ENCODE measurements at places on chromosomes 6 and 20.

DNA sequence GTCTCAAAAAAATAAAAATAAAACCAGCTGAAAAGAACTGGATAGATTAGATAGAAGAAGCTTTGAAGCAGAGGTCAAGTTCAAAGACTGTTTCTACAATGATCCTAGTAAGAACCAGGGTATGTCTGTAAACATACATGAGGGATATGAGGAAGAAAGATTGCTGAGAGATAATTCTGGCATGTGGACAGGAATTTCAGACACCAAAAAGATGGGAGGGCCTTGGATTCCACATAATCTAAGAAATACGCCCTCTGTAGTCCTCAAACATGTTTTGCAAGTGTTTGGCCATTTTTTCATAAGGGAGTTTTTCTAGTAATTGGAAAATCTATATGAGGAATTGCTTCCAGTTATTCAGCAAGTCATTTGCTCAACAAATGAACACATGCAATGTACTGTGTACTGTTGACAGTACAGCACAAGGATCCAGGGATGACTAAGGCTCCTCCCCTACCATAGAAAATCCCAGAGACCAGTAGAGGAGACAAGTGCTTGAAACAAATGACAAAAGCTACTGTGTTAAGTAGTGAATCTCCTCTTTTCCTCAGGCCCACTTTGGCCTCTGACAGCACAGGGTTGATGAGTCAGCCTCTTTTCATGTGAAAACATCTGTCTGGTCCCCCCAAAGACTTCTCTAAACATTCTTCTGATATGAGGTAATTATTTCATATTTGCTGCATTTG lies 795.9 kb downstream of the MAFB start:
- DNase-seq, result no peak

DNA sequence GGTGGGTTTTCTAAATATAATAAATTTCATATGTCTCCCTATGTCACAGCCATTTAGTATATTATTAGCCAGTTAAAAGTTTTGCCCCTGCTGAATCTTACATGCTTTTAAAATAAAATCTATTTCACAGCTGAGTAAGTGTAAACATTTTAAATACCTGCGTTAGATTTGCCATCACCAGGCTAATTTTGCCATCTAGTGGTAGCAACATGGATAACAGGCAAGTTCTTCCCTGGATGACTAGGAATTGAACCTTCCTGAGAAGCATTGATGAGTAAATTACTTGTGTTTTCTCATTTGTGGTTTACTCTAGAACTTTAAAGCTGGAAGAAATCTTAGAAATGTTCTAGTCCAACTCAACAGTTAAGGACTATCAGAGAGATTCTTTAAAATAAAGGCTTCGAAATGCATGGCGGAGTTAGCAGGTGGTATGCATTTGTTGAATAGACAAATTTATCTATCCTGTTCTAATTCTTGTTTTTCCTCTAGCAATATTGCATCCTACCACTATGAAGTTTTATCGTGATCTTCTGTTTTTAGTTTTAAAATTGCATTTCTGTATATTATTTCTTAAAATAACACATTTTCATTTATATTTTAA lies 2.6 kb downstream of the PRSS35 start:
- DNase-seq, result peak; percentile 49

DNA sequence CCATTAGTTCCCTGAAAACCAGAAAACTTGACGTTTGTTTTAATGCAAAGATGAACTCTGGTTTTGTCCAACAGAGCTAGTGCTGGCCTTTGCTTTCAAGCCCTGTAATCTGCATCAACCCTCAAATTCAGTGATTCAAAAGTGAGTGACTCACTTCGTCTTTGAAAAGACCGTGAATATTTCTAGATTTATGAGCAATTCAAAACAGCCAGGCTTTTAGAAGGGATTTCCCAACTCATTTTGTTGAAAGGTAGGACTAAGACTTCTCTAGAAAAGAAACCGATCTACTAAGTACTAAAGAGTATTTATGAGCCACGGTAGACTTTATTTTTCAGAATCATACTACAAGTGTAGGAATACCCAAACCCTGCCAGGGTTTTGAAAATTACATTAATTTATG lies 121.5 kb downstream of the UST start:
- no peak for DNase-seq

GRCh38 chr20:59576216-59576953 lies 28.0 kb upstream of the PHACTR3 start:
- no peak for DNase-seq

- no peak for DNase-seq
These were observed 139.3 kb downstream of the CD164 start for GRCh38 chr6:109242925-109243324.

DNA sequence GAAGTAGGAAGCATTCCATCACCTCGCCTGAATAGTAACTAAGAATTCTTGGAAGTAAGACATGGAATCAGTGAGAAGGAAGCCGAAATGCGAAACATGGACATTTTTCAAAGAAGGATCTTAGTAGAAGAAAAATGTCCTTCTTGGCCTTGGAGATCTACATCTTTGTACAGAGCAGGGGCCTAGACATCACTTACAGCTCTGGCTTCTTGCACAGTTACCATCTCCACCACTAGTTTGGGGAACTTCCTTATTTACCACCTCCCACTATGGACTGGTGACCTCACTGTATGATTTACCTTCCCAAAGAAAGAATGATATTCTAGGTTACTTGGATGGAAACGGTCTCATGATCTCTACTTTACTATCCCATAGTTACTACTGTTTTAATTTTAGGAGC lies 15.7 kb downstream of the CASS4 start:
- DNase-seq, result no peak

- peak; percentile 69 for DNase-seq
These were observed 45.2 kb upstream of the LY86 start for GRCh38 chr6:6543181-6543879.

DNA sequence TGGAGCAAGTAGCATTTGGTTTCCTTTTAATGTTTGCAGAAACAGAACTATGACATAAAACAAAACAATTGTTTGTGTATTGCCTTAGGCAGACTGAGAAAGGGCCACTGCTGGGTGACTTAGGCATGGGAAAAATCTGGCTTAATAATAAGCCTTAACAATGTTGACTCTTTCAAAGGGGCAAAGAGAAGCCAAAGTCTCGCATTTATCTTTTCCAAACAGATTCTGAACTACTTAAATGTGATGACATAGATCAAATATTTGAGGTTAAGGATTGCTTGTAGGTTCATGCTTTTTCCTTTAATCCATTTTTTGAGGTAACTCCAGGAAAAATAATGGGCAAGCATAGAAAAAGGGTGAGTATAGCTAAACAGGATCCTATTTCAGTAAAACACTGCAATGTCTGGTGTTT lies 39.6 kb downstream of the ADAT2 start:
- no peak for DNase-seq

DNA sequence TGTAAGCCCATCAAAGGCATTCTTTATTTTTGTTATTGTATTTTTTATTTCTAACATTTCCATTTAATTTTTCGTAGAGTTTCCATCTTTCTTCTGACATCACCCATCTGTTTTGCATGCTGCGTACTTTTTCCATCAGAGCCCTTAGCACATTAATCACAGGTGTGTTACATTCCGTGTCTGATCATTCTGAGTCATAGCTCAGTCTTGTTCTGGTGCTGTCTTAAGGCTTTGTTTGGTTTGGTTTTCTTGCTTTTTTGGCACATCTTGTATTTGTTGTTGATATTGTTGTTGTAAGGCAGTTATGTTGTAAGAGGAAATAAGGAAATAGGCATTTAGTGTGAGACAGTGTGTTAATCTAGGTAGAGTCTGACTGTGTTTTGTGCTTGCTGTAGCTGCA lies 214.6 kb upstream of the CDH4 start:
- no peak for DNase-seq

GRCh38 chr6:36075656-36076055 lies 48.0 kb downstream of the MAPK14 start:
- DNase-seq, result no peak

DNA sequence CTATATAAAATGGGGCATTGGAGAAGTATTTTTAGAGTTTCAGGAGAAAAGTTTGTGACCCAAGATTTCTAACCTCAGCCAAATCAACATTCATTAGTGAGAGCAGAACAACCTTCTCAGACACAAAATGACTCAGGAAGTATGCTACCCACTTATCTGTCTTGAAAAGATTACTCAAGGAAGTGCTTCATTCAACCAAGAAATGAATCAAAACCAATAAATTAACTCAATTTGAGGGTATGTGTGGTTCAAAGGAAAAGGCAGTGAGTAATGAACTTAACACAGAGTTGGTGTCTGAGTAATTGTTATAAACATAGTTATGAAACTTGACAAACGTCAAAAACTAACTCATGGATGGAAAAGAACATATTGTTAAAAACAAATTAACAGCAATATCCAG lies 227.6 kb downstream of the HAO1 start:
- DNase-seq, result no peak

- no peak for DNase-seq
These were observed 4.1 kb upstream of the IFT52 start for GRCh38 chr20:43586641-43587040.

DNA sequence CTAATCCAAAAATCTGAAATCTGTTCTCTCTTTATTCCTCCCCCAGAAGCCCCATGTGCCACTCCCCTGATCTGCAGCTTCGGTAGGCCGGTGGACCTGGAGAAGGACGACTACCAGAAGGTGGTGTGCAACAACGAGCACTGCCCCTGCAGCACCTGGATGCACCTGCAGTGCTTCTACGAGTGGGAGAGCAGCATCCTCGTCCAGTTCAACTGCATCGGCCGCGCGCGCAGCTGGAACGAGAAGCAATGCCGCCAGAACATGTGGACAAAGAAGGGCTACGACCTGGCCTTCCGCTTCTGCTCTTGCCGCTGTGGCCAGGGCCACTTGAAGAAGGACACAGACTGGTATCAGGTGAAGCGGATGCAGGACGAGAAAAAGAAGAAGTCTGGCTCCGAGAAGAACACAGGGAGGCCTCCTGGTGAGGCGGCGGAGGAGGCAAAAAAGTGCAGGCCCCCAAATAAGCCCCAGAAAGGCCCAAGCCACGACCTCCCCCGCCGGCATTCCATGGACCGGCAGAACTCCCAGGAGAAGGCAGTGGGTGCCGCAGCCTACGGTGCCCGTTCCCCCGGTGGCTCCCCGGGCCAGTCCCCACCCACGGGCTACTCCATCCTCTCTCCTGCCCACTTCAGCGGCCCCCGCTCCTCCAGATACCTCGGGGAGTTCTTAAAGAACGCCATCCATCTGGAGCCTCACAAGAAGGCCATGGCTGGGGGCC lies 31.5 kb downstream of the HECA start:
- DNase-seq, result no peak

GRCh38 chr20:46028110-46028509 lies 905 bp upstream of the SLC12A5 start:
- no peak for DNase-seq

GRCh38 chr6:163185744-163186143 lies 228.8 kb upstream of the QKI start:
- DNase-seq, result no peak

- DNase-seq, result no peak
These were observed 275.6 kb upstream of the PREP start for GRCh38 chr6:105678516-105678915.

DNA sequence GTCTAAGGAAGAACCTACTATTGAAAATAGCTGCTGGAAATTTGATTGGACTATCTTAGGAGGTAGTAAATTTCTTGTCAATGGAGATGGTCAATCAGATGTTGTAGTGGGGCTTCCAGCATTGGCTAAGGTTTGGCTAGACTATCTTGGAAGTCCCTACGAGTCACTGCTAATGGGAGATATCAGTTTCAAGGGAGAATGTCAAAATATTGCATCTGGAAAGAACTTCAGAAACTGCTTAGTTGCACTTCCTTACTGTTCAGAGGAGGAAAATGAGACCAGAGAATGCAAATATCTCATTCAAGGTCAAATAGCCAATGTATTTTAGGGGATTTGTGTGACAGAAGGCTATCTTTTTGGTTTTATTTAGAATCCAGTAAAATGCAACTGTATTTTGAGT lies 53.5 kb upstream of the CCN2 start:
- DNase-seq, result no peak

- no peak for DNase-seq
These were observed 545.4 kb downstream of the EYS start for GRCh38 chr6:65161661-65162060.

- no peak for DNase-seq
These were observed 27.2 kb downstream of the GINM1 start for GRCh38 chr6:149593408-149593807.

DNA sequence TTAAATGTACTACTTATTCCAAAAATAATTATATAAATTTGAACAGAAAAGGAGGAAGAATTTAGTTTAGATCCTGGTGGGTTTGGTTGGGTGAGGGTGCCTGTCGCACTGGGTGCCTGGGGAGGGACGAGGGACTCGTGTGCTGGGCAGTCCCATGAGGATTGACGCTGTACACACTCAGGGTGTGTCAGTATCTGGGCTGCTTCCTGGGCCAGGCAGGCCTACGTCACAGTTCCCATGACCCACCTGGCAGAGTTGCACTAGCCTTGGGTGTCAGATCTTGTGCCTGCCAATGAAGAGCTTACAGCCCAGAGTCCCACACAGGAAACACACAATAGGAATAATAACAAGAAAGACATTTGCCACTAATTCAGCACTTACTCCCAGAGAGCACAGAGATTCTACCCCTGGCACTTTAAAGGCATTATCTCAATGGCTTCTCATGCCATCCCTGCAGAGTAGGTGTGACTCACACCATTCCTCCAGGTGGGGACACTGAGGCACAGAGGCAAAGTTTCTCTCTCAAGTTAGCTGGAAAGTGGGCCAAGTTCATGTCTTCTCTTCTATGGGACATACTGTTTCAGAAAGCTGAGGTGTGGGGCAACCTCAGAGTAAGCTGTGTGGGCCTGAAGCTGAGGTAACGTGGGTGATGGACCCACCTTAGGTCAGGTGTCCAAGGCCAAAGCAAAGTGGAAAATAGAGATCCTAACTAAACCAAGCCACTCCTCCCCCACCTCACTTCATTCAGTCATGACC lies 1.3 kb upstream of the SDCBP2 start:
- DNase-seq, result no peak

GRCh38 chr20:63861365-63861934 lies at the start of gene ABHD16B:
Gene ABHD16B (plus strand): TSS chr20:63861498. CDS start chr20:63861541, 43 bp downstream.
- DNase-seq, result no peak

GRCh38 chr6:4243237-4243636 lies 107.9 kb upstream of the ECI2 start:
- DNase-seq, result no peak

GRCh38 chr20:25061103-25061799 lies 3.3 kb upstream of the ACSS1 start:
- no peak for DNase-seq

DNA sequence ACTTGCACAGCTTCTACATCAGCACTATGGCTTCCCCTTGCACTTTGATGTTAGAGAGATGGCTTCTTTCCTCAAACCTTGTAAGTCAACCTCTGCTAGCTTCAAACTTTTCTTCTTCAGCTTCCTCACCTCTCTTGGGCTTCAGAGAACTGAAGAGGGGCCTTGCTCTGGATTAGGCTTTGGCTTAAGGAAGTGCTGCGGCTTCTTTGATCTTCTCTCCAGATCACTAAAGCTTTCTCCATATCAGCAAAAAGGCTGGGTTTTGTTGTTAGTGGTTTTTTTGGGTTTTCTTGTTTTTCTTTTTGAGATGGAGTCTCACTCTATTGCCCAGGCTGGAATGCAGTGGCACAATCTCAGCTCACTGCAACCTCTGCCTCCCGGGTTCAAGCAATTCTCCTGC lies 24.0 kb downstream of the CDK5RAP1 start:
- no peak for DNase-seq

- DNase-seq, result no peak
These were observed 68.6 kb upstream of the FBXL4 start for GRCh38 chr6:99016355-99016754.

- DNase-seq, result no peak
These were observed 85.3 kb downstream of the ASXL1 start for GRCh38 chr20:32443386-32443974.
